Skeletal muscle cell (primary cell): ENCODE measurements at places on chromosomes 12 and 14.
A peak's percentile ranks its signal among the peaks of the same experiment; 100 is the strongest.

GRCh38 chr12:116813271-116814041 lies 67.8 kb downstream of the HRK start:
- DNase-seq: no peak

DNA sequence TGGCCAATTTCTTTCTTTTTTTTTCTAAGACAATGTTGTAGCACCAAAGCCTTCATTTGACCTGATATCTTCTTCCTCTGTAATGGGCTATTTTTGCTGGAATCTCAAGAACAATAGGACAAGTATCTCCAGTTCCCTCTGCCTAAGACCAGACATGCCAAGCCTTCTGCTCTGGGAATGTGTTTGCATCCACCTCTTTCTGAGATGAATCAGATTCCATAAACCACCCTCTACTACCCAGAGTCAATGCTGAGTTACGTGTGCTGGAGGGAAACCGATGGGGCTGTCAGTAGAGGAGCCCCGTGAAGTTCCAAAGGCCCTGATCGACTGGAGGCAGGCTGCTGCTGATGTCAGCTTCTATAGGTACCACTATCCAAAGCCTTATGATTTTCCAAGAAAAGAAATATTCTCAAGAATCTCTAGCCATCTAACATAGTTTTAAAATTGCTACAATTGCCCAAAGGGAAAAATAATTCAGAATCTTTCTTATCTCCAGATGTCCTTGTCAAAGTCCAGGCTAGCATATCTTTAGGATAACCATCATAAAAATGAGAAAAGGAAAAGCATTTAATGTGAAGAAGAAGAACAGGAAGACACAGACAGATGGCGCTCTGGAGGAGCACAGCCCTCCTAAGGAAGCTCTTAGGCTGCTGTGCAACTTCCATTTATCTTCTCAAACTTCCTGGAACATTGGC lies 101.9 kb downstream of the SLC8A3 start:
- peak; percentile 20 for DNase-seq

GRCh38 chr12:12506496-12506890 lies 56.2 kb downstream of the DUSP16 start:
- peak; percentile 10 for DNase-seq

DNA sequence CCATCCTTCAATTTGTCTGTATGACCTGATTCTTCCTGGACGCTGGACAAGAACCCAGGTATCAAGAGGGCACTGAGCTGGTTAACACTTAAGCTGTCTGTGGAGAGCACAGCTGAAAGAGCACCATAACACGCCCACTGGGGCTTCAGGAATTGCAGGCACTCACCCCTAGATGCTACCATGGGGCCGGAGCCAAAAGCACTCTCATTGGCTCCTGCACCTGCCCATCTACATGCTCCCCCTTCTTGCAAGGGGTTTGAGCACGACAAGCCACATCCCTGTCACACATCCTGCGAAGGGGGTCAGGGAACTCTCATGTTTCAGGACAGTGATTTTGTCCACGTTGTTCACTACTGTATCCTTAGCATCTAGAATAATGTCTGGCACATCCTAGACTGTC lies 35.1 kb upstream of the TBC1D15 start:
- no peak for DNase-seq

- no peak for DNase-seq
These were observed 20.1 kb downstream of the APOBEC1 start for GRCh38 chr12:7645395-7646177.

- no peak for DNase-seq
These were observed 51.0 kb downstream of the PAH start for GRCh38 chr12:102865821-102866615.

GRCh38 chr14:64707661-64708060 lies 3.4 kb downstream of the PLEKHG3 start:
- peak; percentile 67 for DNase-seq

DNA sequence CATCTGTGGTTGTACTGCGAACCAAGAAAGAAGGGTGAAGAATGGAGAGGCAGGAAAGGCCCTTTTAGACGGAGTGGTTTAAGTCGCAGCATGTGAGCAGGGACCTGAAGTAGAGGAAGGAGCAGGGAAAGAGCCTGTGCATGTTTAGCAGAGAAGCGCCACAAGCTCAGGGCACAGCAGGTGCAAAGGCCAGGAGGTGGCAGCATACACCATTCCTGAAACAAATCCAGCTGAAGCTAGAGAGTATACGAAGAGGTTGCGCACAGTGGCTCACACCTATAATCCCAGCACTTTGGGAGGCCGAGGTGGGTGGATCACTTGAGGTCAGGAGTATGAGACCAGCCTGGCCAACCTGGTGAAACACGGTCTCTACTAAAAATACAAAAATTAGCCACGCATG lies 49.9 kb downstream of the HELB start:
- no peak for DNase-seq

GRCh38 chr12:103441437-103442181 lies 54.2 kb downstream of the C12orf42 start:
- DNase-seq: no peak

DNA sequence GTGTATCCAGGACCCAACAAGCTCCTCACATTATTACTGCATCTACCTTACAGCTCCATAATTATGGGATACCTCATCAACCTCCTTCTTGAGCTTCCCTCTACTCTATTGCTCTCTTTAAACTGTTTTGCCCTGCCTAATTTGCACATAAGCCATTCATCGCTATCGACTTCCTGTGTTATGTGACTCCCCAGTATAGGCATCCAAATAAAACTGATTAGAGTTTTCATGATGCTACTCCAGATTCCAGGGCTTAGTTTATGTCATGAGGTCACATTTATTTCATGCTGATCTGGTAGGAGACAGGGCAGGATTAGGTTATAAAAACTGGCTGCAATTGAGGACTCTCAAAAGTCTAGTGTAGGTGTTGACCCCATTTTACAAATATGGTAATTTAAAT lies 569.9 kb upstream of the MGAT4C start:
- DNase-seq: no peak

- DNase-seq: no peak
These were observed 15.4 kb downstream of the GLTP start for GRCh38 chr12:109864916-109865315.

DNA sequence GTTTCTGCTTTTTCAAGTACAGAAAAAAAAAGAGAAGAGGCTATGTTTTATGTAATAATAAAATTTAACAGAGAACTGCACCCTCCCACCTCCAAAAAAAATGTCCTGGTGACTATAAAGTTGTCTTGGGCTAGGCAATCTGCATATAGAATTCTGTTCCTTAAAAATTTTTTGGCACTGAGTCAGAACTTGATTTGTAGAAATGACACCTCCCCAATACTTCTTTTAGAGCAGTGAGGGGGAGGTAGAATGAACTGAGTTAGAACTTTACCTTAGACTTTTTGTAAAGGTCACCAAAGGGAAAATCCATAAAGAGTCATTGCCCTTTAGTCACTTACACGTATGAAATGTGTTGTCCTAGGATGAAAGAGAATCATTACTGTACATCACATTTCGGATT lies 80.0 kb downstream of the BTG1 start:
- DNase-seq: no peak

GRCh38 chr12:12007713-12008231 lies 63.0 kb upstream of the BCL2L14 start:
- no peak for DNase-seq

DNA sequence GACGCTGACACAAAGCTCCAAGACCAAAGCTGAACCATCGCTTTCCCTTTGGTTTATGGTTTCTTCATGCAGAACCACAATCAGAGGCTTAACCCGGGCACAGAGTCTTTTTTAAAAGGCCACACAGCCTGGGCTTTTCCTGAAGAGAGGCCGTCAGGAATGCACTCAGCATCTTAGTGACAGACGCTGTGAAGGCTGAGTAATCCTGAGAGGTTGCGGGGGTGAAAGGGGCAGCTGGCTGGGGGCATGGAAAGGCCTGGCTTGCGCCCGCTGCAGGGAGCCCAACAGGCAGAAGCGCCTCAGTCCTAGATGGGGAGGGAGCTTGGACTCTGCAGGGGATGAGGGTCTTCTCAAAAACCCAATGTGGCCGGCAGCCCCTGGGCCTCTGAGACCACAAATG lies 13.6 kb downstream of the CTDSP2 start:
- no peak for DNase-seq

GRCh38 chr14:60349663-60350365 lies 100.8 kb downstream of the PPM1A start:
- DNase-seq: no peak

GRCh38 chr12:116532986-116533342 lies 26.2 kb upstream of the MAP1LC3B2 start:
- DNase-seq: no peak

GRCh38 chr14:61454545-61454944 lies 133.2 kb downstream of the PRKCH start:
- no peak for DNase-seq

DNA sequence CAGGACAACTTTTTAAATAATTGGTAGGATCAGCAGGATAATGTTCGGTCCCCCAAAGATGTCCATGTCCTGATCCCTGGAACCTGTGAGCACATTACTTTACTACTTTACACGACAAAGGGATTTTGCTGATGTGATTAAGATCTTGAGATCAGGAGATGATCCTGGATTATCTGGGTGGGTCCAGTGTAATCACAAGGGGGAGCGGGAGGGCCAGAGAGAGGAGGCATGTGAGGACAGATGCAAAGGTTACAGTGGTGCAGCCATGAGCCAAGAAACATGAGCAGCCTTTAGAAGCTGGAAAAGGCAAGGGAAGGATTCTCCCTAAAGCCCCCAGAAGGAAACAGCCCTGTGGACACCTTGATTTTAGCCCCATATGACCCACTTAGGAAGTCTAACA lies 33.1 kb downstream of the KCNK10 start:
- no peak for DNase-seq

DNA sequence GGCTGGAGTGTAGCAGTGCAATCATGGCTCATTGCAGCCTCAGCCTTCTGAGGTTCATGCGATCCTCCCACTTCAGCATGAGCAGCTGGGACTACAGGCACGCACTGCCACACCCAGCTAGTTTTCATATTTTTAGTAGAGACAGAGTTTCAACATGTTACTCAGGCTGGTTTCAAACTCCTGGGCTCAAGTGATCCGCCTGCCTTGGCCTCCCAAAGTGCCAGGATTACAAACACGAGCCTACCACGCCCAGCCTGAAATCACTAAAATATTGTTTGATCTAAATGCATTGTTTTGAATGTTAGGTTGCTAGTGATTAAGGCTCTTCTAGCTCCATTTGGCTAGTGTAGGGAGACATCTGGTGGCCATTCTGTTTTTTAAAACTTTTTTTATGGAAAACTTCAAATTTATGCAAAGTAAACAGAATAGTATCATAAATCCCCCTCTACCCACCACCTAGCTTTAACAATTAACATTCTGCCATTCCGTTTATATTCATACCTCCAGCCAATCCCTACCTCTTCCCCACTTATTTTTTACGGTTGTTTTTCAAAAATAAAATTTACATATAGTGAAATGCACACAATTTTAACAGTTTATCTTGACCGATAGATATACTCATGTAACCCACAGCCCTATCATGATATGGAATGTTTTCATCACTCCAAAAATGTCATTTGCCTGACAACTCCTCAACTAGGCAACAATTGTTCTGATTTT lies 37.8 kb downstream of the MYO1H start:
- DNase-seq: peak; percentile 5

- DNase-seq: no peak
These were observed 68.3 kb downstream of the ZC3H14 start for GRCh38 chr14:88631091-88631490.

DNA sequence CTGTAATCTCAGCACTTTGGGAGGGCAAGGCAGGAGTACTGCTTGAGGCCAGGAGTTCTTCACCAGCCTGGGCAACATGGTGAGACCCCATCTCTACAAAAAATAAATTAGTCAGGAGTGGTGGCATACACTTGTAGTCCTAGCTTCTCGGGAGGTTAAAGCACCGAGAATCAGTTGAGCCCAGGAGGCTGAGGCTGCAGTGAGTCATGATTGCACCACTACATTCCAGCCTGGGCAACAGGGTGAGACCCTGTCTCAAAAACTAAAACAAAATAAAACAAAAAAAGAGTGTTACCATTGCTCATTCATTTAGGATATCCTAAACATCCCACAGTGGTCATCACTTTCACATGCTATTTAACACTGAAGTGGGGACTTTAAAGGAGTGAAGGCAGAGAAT lies 7.8 kb downstream of the NEK9 start:
- DNase-seq: no peak

- no peak for DNase-seq
These were observed 171.3 kb downstream of the TMTC2 start for GRCh38 chr12:82857911-82858533.

- DNase-seq: no peak
These were observed 440.9 kb downstream of the NAV3 start for GRCh38 chr12:78271546-78271945.

DNA sequence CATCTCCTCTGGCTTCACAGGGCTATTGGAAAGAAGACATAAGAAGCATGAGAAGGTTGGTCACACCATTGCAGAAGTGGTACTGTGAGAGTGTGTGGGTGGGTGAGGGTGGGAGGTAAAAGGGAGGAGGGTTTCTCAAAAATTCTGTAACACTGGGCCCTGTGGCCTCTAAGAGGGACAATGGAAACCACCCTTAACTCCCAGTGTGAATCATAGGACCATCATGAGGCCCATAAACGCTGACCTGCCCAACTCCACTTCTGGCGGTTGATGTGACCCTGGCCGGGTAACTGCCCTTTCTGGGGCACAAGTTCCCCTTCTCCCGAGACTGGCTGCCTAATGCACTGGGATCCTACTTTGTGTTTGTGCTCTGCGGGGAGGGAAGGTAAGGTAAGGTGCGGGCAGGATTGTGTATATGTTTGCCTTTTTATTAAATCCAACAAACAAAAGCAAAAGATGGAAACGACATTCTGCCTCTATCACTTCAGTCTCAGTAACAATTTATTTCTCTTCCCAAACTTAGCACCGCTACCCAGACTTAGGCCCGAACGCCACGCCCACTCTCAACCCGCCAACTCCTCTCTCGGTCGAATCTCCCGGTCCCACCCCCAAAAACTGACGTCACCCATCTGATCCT lies 551 bp downstream of the METTL1 start:
- peak; percentile 70 for DNase-seq

- peak; percentile 22 for DNase-seq
These were observed 100.7 kb downstream of the ELK3 start for GRCh38 chr12:96294831-96295230.

DNA sequence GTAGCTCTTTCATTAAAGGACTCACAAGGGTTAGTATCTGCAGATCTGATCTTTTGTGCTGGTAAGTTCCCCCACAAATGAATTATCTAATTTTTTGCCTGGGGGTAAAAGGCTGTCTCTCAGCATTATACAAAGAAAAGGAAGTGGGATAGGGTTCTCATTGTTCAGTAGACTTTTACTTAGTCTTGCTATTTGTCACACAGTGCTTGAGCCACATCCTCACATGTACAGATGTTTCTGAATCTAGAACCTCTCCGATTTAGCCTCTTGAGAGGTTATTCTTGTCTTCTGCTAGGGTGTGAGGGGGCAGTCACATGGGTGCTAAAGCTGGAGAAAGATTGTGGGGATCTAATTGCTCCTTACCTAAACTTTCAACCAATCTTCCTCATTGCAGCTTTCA lies 93.0 kb downstream of the SLC41A2 start:
- DNase-seq: no peak

DNA sequence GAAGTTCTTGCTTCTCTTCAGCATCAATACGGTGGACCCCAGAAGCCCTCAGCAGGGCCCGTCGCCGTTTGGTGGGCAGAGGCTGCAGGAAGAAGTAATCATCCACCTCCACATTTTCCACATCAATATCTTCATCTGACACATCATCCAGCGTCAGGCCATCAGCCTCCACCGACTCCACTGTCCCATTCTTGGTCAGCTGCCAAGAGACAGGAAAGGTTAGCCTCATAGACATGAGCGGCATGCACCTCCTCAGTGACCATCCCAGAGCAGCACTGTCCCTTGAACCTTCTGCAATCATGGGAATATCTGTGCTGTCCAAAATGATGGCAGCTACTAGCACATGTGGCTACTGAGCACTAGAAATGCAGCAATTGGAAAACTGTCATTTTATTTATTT lies 15.6 kb downstream of the CSRNP2 start:
- DNase-seq: no peak

GRCh38 chr12:132208153-132208823 lies 64.0 kb downstream of the NOC4L start:
- DNase-seq: no peak
